CD4-positive, CD25-positive, alpha-beta regulatory T cell (primary cell): ENCODE measurements at places on chromosomes 7 and 10.
A peak's percentile ranks its signal among the peaks of the same experiment; 100 is the strongest.

GRCh38 chr7:138903186-138903820 lies 77.9 kb downstream of the KIAA1549 start:
- DNase-seq = peak; percentile 40

- DNase-seq = no peak
Observed at GRCh38 chr7:90661290-90662151, 65.4 kb downstream of the CDK14 start.

- DNase-seq = no peak
Observed at GRCh38 chr10:116014326-116014725, 258.7 kb downstream of the GFRA1 start.

GRCh38 chr7:98281757-98282606 lies 496 bp downstream of the BRI3 start:
- no peak for DNase-seq

DNA sequence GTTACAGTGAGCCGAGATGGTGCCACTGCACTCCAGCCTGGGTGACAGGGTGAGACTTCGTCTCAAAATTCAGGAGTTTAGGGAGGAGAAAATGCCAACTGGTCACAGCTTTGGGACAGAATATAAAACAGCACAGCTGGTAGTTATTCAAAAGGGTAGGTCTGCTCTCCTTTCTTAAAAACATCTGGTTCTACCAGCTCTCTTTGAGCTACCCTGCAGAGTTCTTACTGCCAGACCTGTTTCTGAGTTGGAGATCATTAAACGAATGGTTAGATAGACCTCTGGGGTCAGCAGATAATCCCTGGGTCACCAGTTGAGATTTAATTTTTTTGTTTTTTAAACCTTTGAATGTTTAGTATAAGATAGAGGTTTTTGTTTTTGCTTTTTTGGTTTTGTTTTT lies 52.6 kb downstream of the MCU start:
- no peak for DNase-seq

- DNase-seq = no peak
Observed at GRCh38 chr10:116270771-116271592, 2.0 kb downstream of the GFRA1 start.

- DNase-seq = no peak
Observed at GRCh38 chr7:110808361-110808760, 282.6 kb upstream of the LRRN3 start.

DNA sequence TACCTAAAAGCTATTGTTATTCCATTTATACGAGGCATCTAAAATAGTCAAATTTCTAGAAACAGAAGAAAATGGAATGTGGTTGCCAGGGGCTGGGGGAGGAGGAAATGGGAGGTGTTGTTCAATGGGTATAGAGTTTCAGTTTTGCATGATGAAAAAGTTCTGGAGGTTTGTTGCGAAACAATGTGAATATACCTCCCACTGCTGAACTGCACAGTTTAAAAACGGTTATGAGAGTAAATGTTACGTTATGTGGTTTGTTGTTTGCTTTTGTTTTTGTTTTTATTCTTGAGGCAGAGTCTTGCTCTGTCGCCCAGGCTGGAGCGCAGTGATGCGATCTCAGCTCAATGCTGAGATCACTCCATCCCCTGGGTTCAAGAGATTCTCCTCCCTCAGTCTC lies 64.9 kb upstream of the NRBF2 start:
- no peak for DNase-seq

DNA sequence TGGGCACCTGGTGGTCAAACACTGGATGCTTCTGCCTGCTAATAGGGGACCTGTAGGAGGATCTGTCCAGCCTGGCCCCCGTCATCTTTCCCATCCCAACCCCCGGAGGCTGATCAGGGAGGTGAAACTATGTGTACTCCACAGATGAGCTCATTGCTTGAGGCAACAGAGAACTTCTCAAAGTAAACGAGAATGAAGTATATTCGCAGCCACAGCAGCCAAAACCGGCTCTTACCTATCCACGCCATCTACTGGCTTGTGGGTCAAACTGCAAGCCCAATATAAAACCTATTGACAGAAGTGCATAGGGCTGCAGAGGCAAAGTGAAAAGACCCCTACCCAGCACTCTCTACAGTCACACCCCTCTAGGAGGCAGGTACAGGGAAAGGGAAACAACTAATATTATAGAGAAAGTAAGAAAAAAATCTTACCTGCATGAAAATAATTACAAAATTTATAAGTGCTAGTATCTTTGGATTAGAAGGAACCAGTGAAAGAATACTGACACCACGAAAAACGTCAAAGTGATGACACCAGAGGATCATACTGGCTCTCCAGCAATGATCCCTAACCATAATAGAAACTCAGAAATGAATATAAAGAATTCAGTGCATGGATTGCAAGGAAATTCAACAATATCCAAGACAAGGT lies 973.5 kb downstream of the ANKRD7 start:
- DNase-seq = no peak

DNA sequence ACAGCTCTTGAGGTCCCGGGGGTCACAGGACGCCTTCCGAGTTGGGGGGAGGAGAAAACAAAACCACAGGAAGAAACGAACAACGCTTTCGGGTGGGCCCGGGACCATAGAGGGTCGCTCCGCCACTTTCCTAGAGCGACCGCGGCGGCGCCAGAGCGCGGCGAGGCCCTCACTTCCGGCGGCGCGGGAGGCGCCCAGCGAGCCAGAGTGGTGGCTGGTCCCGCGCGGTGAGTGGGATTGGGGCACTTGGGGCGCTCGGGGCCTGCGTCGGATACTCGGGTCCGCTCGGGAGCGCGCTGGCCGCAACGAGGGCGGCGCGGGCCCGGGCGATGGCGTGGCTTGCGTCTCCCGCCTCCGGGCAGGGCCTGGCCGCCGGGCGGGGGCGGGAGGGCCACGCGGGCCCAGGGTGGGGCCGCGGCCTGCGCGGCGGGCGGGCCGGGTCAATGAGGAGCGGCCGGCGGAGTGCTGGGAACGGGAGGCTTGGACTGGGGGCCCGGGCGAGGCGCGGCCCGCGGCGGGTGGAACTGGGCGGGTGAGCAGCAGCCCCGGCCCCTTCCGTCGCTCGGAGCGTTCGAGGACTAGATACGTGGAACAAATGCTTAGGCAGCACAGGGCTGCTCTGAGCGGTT lies at the start of gene ZNF22:
ZNF22 (plus strand) TSS at position 172 of the 629 bp plus-strand sequence. CDS start 2,446 bp downstream, outside the sequence.
- peak; percentile 69 for DNase-seq

GRCh38 chr10:48545462-48546145 lies 59.3 kb downstream of the ARHGAP22 start:
- DNase-seq = no peak

GRCh38 chr10:22658745-22659410 lies 55.5 kb downstream of the PIP4K2A start:
- no peak for DNase-seq

GRCh38 chr10:124447751-124448466 lies 1.9 kb downstream of the NKX1-2 start:
- DNase-seq = no peak

GRCh38 chr10:93589648-93590562 lies 11.1 kb downstream of the RBP4 start:
- no peak for DNase-seq

DNA sequence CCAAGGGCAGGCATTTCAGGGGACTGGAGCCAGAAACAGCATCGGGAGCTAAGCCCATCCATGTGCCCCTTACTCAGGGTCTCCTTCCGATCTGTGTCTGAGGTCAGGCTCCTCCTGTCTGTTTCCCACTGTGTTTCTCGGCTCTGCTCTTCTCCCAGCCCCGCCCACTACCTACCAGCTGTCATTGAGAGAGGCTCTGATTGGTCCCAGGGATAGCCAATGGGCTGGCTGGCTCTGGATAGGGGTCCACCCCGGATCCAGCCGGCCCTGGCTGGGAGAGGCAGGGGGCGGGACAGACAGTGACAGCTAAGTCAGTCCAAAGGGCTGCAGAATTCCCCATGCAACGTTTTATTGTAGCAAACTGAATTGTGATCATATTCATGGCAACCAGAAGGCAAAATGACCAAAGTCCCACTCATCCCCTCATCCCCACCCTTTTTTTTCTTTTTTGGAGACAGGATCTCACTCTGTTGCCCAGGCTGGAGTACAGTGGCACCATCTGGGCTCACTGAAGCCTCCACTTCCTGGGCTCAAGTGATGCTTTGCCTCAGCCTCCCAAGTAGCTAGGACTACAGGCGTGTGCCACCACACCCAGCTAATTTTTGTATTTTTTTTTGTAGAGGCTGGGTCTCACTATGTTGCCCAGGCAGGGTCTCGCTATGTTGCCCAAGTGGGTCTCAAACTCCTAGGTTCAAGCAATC lies 76.3 kb downstream of the CLIP2 start:
- no peak for DNase-seq

DNA sequence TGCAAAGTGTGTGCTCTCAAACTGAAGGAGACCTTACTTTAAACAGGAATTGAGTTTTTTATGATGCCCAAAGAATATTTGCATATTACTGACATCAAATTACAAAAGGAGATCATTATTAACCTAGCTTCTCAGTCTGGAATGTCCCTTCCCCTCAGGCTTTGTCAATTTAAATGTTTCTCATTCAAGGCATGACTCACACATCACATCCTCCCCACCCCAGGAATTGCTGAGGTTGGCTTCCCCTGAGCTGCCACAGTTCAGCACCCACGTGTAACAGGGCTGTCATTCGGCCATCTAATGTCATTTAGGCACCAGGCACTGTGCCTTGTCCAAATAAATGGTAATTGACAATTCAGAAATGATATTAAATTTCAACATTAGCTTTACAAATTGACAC lies 305.9 kb upstream of the MGMT start:
- DNase-seq = peak; percentile 23

- no peak for DNase-seq
Observed at GRCh38 chr7:30969604-30969970, 5.8 kb downstream of the GHRHR start.

- no peak for DNase-seq
Observed at GRCh38 chr7:100603726-100604027, 1.5 kb downstream of the PCOLCE start.

GRCh38 chr10:7243873-7244272 lies 167.0 kb downstream of the SFMBT2 start:
- no peak for DNase-seq

DNA sequence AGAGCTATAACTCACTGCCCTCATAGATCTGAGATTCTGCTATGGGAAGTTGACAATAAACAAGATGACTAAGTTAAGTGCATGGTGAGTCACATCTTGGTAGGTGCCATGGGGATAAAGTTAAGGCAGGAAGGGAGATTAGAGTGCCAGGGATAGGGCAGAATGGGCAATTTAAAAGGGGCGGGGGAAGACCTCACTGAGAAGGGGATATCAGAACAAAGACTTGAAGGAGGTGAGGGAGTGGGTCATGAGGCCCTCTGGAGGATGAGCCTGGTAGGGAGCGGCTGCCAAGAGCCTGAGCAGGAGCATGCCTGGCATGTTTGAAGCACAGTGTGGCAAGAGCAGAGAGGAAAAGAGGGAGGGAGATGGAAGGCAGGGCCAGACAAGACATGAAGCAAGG lies 34.8 kb upstream of the INMT start:
- DNase-seq = no peak

- no peak for DNase-seq
Observed at GRCh38 chr7:90178679-90179278, 24.5 kb downstream of the STEAP1 start.

DNA sequence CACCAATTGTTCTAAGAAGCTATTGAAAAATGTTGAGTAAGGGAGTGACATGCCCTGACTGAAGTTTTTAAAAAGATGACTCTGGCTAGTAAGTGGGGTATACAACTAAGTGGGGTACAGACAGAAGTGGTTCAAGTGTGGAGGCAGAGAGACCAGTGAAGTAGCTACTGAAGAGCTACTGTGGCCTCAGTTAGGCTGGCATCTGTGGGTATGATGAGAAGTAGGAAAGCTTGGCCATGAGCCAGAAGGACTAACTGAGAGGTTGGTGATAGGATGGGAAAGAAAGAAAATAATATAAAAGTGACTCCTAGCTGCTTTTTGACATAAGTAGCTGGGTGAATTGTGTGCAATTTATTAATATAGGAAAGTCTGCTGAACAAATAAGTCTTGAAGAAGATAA lies 176.6 kb downstream of the SEMA3D start:
- no peak for DNase-seq

GRCh38 chr10:75043256-75044131 lies 68.0 kb upstream of the SAMD8 start:
- peak; percentile 31 for DNase-seq

GRCh38 chr10:77664008-77664407 lies 26.4 kb upstream of the KCNMA1 start:
- no peak for DNase-seq

- no peak for DNase-seq
Observed at GRCh38 chr7:124840435-124840834, 74.8 kb upstream of the GPR37 start.

DNA sequence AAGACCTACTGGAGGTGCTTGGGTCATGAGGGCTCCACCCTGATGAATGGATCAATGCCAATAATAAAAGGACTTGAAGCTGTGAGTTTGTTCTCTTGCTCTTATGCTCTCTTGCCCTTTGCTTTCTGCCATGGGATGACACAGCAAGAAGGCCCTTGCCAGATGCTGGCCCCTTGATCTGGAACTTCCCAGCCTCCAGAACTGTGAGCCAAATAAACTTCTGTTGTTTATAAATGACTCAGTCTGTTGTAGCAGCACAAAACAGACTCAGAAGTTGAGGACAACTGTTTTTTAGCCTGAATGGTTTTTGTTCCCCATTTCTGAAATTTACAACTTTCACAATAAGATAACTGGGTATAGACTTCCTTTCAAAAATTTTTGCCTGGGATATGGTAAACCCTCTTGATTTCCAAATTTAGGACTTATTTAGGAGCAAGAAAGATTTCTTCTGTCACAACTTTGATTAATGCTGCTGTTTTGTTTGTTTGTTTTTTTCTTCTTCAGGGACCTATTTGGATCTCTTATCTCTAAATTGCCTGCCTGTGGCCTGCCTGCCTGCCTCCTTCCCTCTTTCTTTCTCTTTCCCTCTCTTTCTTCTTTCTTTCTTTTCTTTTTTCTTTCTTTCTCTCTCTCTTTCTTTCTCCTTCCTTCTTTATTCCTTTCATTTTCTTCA lies 12.1 kb downstream of the ENTPD1 start:
- no peak for DNase-seq

DNA sequence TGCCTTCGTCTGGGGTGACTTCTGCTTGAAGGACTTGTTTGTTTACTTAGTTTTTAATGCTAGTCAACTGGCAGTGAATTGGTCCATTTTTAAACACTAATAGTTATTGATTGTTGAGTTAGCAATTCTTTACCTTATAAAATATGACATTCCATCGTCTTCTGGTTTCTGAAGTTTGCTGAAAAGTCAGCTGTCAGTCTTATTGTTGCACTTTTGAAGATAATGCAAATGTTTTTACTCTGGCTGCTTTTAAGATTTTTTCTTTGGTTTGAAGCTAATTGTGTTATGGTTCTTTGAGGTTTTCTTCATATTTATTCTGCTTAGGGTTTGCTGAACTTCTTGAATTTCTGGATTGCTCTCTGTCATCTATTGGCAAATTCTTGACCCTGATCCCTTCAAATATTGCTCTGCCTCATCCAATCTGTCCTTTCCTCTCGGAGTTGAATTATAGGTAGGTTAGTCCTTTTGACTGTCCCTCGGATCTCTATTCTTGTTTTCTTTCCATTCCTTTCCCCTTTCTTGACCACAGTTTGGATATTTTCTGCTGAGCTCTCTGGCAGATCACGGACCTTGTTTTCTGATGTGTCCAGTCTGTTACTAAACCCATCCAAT lies 24.2 kb downstream of the MGMT start:
- peak; percentile 19 for DNase-seq

GRCh38 chr7:158702196-158702595 lies 2.4 kb downstream of the NCAPG2 start:
- DNase-seq = no peak
